ENCODE measurements at places on chromosomes 2 and 18.

DNA sequence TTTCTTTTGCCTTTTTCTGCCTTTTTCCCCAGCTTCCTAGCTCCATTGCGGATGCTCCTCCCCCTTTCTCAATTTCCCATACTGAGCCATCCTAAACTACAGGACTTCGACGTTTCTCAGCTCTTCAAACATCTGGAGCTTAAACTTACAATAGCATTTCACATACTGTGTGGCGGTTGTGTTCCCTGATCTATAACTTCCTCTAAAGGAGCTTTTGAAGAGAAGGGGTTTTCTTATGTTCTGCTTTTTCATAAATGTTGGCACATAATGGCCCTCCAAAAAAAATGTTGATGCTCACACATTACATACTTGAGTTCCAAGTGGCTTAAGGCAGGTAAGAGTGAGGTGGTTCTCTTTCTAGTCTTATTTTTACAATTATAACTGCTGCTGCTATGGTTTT, 87.4 kb downstream of the RNF144A start:
- DNase-seq, result no peak

DNA sequence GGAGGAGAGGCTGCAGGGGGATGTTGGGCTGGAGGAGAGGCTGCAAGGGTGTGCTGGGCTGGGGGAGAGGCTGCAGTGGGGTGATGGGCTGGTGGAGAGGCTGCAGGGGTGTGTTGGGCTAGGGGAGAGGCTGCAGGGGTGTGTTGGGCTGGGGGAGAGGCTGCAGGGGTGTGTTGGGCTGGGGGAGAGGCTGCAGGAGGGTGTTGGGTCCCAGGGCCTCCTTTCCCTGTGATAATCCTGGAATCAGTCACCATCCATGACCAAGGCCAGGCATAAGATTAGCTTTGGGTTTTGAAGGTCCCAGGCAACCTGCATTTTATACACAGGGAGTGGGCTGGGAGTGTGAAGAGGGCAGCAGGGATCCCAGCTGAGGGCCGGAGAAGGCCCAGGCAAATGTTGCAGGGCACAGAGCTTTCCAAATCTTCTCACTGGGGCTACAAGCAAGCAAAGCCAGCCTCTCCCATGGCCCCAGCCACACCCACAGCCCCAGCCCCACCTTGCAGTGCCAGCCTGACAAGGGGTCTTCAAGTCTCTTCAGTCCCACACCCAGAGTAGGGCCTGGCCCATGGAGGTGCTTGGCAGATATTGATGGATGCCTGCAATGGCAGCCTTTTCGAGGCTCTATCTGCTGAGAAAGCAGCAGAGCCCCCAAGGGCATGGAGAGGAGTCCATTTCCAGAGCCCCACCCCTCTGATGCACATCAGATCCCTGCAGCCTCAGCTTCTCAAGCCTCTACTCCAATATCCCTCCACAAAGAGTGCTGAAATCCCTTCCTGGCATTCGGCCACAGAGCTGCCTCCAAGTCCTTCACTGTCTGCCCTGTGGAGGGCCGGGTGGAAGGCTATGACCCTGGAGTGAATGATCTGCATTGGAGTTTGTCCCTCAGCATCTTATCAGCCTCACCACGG, 50.3 kb upstream of the GLI2 start:
- DNase-seq, result no peak

DNA sequence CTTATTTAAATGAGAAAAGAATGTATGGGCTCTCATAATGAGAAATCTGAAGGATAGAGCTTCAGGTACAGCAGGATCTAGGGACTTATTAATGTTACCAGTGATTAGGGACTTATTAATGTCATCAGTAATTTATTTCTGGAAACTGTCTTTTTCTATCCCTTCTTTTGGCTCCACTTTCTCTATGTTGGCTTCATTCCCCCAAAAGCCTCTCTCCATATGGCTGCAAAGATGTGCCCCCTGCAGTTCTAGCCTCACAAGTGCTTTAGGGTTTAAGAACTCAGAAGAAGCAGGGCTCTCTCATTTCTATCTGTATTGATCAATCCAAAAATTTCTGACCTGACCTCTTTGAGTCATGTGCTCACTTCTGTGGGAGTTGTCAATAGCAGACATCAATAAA, 480.9 kb downstream of the TXNL1 start:
- DNase-seq, result no peak

DNA sequence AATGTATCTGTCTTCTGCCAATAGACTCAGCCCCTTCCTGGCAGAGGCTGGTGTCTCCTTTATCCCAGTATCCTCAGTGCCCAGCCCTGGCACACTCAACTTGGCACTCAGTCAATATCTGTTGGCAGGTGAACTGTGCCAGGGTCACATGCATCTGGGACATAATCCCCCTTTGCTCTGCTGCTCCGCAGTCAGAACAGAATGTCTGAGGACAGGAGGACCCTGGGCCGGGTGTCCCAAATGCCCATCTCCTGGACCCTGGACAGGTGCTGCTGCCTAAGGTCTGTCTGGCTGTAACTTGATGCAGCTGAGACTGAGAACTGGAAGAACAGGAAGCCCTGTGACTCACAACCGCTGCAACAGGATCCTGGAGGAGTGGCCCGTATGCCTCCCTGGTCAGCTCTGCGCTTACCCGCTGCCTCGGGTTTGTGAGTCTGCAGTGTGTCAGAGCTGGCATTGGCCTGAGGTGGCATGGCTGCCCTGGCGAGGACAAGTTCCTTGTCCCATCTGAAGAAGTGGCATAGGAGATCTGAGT, 11.4 kb downstream of the HK2 start:
- DNase-seq, result peak; percentile 36

- no peak for DNase-seq
These were observed 67.3 kb downstream of the ASB1 start for GRCh38 chr2:238493880-238494572.

GRCh38 chr18:59996370-59996966, 96.7 kb downstream of the PMAIP1 start:
- DNase-seq, result peak; percentile 49
